ENCODE measurements at places on chromosomes 12 and 14.

DNA sequence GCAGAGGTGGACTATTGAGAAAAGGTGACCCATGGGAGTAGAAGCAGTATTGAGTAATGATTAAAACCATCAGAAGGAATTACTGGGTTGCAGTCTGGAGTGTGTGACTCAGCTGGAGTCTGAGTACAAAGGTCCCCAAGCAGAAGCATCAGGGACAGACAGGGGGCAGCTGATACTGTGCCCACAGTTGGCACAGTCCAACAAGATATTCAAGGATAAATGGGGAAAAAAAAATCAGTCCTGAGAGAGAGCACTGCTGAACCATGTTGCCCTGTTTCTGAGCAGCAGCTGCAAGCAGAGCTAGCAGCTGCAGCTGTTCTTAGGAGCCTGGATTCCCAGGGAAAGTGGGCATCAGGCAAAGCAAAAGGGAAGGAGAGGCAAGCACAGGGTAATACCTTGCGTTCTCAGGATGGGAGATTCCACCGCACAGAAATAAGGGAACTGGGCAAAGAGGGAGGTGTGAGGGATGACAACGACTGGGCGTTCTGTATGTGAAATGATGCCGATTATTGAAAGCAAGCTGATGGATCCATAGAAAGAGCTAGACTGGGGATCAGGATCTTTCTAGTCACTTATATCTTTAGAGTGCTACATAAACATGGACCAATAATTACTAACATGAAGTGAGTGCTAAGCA is 17.7 kb downstream of the NEUROD4 start:
- no peak for DNase-seq

- no peak for DNase-seq
Observed at GRCh38 chr12:47356129-47356700, 276.5 kb upstream of the AMIGO2 start.

DNA sequence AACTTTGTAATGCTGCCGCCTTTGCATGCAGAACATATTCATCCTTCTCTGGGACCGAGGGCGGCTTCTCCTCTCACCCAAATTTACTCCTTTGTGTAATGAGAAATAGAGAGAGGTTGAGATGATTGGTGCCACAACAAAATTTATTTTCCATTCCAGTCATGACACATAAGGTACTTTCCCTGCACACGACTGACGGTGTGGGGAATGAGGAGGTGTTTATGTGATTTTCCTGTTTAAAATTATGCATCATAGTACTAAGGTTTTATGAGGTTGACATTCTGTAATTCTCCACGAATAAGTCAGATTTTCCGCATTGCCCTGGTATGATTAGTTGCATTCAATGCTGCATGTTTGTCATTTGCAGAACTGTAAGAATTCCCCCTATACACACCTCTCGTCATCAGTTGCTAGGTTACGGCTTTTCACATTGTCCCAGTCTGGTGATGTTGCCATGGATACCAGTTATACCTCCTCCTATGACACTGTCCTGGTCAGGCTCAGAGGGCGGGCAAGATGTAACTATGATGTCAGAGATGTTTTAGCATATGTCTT is 23.1 kb downstream of the BICDL1 start:
- no peak for DNase-seq

DNA sequence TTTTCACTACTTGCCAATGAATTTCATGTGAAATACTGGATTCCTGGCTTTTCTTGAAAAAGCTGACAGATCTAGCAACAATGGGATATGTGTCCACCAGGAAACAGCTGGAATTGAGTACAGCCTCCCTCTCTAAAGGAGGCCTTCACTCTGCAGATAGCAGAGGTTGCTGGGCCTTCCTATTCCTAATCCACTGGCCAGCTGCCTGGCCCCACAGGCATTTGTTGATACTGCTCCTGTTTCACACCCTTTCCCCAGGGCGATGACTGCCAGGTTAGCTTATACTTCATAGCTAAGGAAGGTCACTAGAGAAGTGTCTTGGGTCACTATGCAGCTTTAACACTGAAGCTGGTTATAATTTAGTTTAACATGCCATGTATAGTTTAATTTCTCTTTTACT is 87.5 kb upstream of the PDZRN4 start:
- DNase-seq, result no peak

DNA sequence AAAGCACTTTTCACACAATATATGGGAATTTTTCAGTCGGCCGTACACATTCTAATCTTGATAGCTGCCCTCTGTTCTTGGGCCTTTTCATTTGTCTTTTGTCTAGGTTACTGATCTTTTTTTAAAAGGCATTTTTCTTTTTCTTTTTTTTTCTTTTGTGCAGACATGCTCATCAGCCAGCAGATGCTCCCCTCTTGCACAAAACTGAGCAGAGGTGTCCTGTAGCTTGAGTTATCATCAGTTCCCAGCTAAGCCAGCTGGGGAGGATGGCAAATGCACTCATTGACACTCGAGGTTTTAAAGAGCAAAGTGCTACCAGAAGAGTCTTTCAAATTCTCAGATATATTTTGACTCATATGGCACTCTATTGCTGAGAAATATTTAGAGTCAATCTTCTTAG is 913.9 kb upstream of the SEL1L start:
- DNase-seq, result no peak

- no peak for DNase-seq
Observed at GRCh38 chr12:117111386-117111785, 12.2 kb upstream of the TESC start.

DNA sequence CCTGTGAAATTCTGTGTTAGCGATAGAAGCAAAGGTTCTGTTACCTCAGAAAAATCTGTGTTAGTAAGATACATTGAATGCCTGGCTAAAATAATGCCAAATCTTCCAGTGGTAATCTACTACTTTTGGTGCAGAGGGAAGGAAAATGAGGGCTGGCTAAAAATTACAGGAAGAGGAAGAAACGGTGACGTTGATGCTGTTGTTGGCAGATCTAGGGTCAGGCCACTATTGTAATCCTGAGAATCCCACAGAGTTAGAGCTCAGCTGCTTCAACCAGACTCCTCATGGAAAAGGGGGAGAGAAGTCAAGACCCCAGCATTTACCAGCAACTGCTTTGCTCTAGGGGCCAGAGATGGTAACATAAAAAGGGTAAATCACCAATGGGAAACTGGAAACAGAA is 145.1 kb downstream of the PPM1H start:
- no peak for DNase-seq

DNA sequence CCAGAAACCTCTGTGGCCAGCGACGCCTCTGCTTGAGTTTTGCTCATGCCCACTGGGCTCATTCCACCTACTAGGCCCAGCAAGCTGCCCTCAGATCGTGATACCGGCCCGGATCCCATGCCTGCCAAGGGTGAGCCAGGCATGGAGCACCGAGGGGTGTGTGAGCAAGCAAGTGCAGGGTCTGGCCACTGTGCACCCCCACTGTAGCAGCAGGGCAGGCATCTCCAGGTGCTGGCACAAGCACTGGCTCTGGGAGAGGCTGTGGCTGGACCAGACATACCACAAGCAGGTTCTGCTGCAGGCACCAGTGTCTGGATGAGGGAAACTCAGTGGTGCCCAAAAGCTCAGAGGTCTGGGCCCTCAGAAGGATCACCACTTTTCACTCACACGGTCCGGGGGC is 20.6 kb downstream of the FAM186A start:
- DNase-seq, result no peak

DNA sequence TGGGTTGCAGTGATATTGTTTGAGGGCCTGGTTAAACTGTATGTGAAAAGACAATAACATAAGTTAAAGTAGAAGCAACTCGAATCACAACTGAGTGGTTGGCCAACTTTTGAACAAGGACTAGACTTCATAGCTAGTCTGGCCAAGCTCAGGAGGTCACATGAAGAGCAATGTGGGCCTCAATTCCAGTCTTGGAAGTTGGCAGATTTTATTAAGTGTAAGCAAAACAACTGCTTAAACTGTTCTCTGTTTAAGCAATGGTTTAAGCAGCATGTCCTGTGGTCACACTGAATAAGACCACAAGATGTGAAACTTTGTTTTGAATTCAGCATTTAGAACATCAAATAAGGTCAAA is 100.4 kb downstream of the TMTC3 start:
- peak; percentile 21 for DNase-seq

DNA sequence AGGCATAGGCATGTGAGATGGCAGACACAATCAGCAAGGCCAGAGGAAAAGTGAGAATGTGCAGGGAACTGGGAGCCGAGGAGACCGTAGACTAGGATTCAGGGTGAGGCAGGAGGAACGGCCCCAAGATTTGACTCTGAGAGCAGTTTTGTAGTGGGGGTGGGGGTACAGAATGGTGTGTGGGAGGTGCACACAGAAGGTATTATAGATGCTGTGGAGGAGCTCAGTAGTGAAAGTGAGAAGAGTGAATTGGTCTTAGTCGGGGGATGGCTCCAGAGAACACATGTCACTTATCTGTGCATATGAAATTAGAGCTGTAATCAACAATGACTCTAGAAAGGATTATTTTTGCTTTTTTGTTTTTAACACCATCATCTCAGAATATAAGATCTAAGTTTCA is 11.9 kb downstream of the ZNF664 start:
- DNase-seq, result no peak

- DNase-seq, result peak; percentile 65
Observed at GRCh38 chr12:51773145-51773869, 75.2 kb downstream of the FIGNL2 start.

- no peak for DNase-seq
Observed at GRCh38 chr12:48601013-48601756, 31.3 kb upstream of the LALBA start.

DNA sequence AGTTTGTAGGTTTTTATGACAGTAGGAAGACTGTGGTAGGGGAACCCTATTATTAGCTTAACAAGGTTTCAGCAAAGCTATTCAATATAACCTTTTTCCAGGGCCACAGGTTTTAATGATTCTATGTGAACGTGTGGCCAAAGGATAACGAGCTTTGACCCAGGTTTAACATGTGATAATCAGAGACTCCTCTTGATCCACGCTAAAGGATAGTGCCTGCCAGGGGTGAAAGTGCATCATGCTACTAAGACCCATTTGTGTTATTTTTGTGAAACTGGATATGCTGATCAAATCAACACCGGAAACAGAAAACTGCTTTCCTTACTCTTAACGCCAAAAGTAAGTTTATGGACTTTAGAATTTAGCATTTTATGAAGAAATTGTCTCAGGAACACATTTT is 909 bp upstream of the TAOK3 start:
- DNase-seq, result no peak
